ENCODE measurements at places on chromosomes 3 and 15. TPM values are rescaled to one million over a fixed set of nuclear protein-coding genes. Genes with fewer than 3 reads are reported as not detected.

STARD9 gene
- 20.9 TPM for polyA plus RNA-seq

- peak; percentile 70 for DNase-seq
These were observed 150.8 kb upstream of the KCNMB2 start for GRCh38 chr3:178385280-178385952.

- DNase-seq: peak; percentile 61
These were observed 55.7 kb downstream of the UMPS start for GRCh38 chr3:124785973-124786372.

MRPL46 gene
- polyA plus RNA-seq: 22.5 TPM

CCR8 gene
- not detected for polyA plus RNA-seq

DNA sequence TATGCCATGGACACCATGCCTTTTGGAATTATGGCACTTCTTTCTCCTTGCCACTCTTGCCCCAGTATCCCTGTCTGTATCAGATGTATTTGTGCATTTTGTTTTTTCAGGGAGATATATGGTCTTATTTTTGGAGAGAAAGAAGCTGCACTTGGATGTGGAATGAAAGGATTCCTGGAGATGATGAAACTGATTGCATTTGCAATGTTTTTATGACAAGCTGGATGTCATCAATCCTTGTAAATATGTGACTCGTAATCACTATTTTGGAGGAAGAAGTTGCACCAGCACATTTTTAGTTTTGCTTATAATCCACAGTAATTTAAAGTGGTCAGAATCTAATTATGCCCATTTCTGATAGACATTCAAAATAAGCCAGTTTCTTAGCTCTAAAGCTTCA is 165.0 kb downstream of the NR1D2 start:
- no peak for DNase-seq

HIGD1A gene
- polyA plus RNA-seq: 88.0 TPM

DNA sequence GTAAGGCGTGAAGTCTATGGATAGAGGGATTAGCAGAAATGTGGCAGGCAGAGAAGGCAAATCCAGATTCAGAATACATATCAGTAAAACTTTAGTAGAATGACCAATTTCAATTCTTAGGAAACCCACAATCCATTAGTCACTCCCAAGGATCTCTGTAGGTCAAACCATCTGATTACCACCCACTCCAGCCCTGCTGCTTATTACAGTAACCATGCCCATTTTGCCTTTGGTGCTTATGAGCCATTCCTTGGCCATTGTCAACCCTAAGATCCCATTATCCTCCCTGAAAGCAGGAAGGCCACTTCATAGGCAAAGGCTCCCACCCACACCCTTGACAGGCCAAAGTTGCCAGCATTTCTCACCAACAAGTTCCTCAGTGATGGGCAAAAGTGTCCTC is 5.1 kb upstream of the KLHL40 start:
- DNase-seq: no peak

DNA sequence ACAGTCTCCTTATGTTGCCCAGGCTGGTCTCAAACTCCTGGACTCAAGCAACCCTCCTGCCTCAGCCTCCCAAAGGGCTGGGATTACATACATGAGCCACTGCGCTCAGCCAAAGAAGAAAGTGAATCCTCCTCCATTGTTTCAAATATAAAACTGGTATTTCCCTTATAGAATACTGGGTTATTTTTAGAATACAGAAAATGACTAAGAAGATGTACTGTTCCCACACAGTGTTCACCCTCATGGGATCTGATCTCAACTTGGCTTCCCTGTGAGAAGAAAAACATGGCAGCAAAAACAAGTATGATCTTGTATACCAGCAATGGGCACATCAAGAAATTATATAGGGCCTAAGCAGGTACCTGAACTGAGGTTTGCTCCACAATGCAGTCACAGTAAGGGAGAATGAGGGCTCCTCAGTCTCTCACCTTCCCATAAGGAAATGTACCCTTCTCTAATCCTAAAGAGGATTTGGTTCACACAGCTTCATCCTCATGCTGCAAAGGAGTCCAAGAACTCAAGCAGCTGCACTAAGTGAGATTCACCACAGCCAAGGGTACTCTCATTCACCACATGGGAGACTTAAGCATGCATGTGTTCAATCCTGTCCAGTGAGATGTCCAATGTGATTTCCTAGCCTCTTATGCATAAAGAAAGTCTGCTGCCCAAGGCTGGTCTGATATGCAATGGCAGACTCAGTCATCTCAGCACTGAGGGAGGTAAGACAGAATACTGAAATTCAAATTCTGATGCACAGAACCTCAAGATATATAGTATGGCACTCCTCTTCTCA is 25.8 kb downstream of the USP4 start:
- DNase-seq: peak; percentile 10

DNA sequence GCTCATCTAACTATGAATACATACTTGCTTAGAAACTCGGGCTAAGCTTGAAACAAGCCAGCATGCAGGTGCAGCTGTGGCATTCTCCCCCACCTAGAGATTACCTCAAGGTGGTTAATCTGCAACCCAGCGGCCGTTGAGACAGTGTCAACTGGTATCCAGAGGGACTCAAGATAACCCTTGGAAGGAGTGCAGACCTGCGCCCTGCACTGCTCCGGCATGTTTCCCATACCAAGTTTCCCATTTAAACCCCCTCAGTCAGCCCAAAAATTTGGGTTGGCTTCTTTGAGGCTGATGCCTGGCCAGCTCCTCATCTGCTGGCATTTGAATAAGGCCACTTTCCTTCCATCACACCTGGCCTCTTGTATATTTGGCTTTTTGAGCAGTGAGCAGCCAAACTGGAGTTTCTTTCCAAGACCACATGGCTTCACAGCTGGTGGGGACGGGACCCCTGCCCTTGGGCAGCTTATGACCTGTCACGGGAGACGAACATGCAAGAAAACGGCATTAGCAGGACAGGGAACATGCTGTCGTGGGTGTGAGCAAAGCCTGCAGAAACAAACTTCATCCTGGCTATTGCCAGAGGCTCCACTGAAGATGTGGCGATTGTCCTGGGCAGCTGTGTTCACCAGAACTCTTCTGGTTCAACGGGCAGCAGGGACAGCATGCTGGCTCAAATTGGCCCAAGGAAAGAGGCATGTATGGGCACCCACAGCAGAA is 98.2 kb downstream of the PLXNA1 start:
- DNase-seq: no peak

DNA sequence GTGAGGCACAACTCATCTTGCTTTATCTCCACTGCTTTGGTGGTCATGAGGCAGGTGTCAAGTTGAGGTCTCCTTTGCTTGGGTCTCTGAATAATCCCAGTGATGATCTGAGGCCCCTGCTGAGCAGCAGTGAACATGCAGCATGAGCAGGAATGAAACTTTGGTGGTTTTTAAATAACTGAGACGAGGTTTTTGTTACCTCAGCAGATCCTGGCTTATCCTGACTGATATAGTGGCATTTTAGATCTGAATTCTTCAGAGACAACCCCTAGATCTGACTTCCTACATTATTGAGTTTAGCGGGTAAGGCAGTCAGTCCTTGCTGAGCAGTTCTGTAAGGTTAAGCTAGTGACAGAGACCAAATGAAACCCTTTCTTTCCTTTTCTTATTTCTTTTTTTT is 230.4 kb downstream of the ARRDC4 start:
- no peak for DNase-seq

FANCI gene
- polyA plus RNA-seq: 19.0 TPM

- DNase-seq: no peak
These were observed 146.1 kb upstream of the TPM1 start for GRCh38 chr15:62896380-62896866.

DNA sequence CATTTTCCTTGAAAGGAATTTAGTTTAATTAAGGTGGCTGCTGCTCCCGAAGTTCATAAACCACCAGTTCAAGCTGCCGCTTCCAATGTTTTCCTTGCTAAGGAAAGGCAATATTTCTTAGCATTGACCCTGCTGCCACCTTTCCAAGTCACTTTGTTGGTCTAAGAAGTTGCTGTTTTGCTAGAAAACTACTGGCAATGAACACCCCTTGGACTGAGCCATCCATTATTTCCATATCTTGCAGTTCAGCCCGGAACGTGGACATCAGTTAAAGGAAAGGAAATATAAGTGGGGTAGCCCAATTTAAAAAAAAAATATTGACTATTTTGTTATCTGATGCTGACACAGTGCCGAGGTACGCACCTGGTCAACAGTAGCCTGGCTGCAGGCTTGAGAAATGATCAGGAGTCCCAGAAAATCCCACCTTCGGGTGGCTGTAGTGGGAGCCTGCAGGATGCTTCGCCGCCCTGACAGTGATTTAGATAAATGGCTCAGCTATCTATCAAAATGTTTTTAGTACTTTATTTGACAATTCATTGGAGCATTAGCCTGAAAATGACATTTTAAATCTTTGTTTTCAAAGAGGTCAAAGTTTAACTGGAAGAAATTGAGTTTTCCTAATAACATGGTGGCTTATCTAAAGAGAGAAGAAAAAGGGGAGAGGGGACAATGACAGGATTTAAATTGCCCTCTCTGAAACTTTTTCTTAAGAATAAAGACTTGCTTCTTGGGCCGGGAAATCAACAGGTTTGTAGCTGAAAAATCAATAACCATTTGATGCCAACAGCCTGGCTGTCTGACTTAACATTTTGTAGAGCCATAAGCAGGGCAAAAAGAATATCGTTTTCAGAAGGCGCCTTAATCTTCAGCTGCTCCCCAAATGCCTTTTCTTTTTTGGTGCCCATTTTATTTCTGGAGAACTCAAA is 1.6 kb downstream of the RARB start:
- no peak for DNase-seq

IMPG2 gene
- polyA plus RNA-seq: 0.94 TPM

CFAP44 gene
- 5.8 TPM for polyA plus RNA-seq

DNA sequence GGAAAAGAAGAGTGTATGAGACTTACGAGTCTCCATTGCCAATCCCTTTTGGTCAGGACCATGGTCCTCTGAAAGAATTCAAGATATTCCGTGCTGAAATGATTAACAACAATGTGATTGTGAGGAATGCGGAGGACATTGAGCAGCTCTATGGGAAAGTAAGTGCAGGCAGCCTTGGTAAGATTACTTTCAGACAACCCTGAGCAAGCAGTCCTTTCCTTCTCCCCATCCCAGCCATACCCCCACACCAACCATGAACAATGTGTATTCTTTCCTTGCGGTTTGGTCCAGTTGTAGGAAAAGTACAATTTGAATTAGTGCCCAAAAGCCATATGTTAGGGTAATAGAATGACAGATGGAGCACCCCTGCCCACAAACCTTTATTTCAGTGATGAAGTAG is 5.6 kb downstream of the TSEN2 start:
- no peak for DNase-seq

DNA sequence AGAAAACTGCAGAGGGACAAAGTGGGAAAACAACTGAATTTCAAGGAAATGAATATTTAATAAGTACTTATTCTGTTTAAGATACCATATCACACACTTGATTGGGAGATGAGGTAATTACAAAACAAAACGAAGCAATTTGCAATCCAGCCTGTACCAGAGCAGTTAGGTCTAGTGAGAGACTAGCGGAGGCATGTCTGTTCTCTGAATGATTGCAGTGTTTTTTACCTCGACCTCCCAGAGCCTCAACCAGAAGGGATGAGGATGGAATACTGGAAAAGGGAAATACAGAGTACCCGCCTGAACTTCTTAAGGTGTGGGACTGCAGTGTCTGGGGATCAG is 59.5 kb downstream of the PIK3CB start:
- DNase-seq: no peak

DNA sequence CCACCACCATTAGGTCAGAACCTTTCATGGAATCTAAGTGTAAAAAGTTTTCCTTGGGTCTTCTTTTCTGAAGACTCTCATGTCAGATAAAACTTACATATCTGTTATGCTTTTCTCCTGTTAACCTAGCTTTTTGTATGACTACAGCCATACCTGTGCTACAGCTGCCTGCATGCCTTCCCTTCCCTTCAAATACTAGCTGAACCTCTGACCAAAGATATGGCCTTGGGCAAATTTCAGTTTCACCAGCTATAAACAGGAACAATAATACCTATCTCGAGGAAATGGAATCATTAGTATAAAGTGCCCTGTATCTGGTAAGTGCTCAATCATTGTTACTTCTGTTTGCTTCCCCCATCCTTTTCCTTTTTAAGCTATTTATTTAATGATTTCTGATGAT is 25.0 kb downstream of the GLB1 start:
- no peak for DNase-seq

- DNase-seq: no peak
These were observed 150.3 kb downstream of the RPLP1 start for GRCh38 chr15:69602921-69603320.

GRCh38 chr15:86333819-86334218 is 254.1 kb downstream of the AGBL1 start:
- DNase-seq: no peak

- DNase-seq: no peak
These were observed 27.5 kb downstream of the AMOTL2 start for GRCh38 chr3:134346744-134347143.

GRCh38 chr15:33678176-33678575 is 290.1 kb upstream of the CHRM5 start:
- no peak for DNase-seq

SLC12A1 gene
- polyA plus RNA-seq: not detected

PLSCR4 gene
- 13.2 TPM for polyA plus RNA-seq

KIF7 gene
- 7.5 TPM for polyA plus RNA-seq

GRCh38 chr3:157109267-157110141 is 50.4 kb downstream of the CCNL1 start:
- DNase-seq: no peak

CFAP92 gene
- 0.74 TPM for polyA plus RNA-seq

SELENOK gene
- 47.9 TPM for polyA plus RNA-seq

DNA sequence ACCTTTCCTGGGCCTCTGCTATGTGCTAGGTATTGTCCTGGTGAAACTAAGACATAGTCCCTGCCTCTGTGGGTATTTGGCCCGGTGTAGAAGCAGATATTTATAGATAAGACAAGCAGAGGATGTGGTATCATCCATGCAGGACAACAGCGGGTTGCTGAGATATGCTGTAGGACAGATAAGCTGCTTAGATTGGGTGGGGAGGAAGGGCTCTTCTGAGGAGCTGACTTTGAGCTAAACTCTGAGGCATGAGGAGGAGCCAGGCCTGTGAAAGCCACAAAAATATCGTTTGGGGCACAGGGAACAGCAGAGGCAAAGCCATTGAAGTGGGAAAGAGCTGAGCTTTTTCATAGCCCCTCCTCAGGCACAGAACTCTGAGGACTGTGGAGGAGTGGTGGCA is 492.5 kb upstream of the CFAP20DC start:
- DNase-seq: no peak

- no peak for DNase-seq
These were observed 28.7 kb downstream of the ATRIP start for GRCh38 chr3:48475188-48475587.

DNA sequence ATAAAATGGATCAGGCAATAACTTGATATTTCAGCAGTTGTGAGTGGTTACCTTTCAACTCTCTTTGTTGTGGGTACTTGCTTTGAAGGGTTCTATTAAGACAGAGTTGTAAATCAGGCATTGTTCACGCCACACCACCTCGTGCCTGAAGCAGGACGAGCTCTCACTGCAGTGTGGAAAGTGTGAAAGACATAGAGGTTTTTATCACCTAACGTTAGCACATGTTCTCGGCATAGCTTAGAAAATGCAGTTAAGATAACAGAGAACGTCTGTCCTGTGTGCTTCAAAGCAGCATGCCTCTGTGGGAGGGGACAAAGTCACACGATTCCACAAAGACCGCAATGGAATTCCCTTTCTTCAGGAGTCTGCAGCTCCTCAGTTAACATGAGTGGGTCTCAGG is 7.8 kb downstream of the ADAMTS17 start:
- DNase-seq: no peak

All from muscle of leg (tissue), 16 donors.